NCI-H526 treated with DMSO at 0.1 percent for 48 hours (cell line): ENCODE measurements at places on chromosomes 12 and 14.

DNA sequence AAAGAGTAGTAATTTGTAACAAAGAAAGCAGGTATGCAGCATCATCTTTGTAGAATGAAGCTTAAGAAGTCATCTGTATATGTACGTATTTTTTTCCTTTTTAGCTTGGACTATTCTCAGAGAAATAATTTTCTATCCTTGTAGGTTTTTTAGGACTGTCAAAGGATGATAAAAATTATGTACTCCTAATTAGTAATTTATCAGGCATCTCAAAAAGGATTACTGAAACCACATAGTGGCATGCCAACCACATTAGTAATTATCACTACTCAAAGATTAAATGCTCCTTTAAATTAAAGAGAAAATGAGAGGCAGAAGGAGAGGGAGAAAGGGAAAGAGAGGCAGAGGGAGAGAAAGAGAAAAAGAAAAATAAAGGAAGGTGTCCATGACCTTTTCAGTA is 17.3 kb downstream of the TTC8 start:
- no peak for DNase-seq

- no peak for DNase-seq
Measured at GRCh38 chr12:94042321-94042720, 106.1 kb upstream of the PLXNC1 start.

GRCh38 chr12:112595410-112595809 is 176.7 kb downstream of the PTPN11 start:
- no peak for DNase-seq

DNA sequence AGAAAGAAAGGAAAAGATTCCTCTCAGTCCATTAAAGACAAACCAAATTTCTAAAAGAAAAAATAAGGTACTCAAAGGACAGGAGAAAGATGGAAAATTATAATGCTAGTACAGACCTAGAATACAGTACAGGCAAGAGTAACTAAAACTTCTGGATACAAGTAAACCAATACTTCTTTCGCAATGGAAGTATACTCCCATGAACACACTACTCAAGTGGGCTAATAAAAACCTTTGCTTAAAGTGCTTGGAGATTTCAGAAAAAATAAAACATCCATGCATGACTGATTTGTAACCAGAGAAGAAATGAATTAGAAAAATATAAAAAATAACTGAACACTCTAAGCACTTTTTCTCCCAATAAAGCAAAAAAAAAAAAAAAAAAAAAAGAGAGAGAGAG is 3.5 kb downstream of the ZBTB25 start:
- no peak for DNase-seq

GRCh38 chr12:619346-619745 is 43.9 kb downstream of the NINJ2 start:
- DNase-seq = no peak

DNA sequence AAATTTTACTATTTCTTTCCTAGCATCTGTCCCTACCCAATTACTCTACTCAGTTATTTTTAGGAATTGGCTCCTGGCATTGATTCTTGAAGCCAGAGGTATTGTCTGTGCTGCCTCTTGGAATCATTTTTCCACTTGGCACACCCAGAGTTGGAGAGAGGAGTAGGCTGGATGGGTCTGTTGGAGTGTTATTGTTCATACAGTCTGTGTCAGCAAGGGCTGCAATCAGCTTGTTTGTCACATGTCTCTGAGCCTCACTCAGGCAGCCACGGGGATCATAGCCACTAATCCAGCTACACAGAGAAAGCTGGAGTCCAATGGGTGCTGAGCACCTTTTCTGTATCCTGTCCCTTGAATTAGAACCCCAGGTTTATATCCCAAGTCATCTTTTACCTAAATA is 176.0 kb upstream of the DYRK2 start:
- no peak for DNase-seq

DNA sequence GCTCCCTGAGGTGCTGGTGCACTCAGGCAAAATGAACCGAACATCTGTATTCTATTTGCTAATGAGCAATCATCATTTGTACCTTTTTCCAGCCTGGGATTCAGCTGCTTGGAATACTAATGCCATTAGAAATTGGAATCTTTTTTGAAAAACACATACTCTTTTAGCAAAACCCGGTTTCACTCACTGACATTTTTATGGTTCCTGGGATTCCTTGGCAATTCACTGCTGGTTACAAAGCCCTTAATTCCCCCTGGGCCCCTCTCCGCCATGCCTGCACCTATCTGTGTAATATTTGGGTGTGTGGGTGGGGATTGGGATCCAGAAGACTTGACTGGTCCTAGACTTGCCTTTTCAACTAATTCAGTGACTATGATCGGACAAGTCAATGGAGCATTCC is 199.1 kb downstream of the FOXN3 start:
- DNase-seq = no peak
